ENCODE measurements at places on chromosomes 4 and X.

GRCh38 chr4:93313197-93313596, 515.4 kb upstream of the ATOH1 start:
- DNase-seq, result no peak

- DNase-seq, result no peak
Observed at GRCh38 chrX:37349221-37350033, at the start of gene PRRG1. PRRG1 (plus strand) TSS chrX:37349364; CDS start chrX:37406250, 56,886 bp downstream.

DNA sequence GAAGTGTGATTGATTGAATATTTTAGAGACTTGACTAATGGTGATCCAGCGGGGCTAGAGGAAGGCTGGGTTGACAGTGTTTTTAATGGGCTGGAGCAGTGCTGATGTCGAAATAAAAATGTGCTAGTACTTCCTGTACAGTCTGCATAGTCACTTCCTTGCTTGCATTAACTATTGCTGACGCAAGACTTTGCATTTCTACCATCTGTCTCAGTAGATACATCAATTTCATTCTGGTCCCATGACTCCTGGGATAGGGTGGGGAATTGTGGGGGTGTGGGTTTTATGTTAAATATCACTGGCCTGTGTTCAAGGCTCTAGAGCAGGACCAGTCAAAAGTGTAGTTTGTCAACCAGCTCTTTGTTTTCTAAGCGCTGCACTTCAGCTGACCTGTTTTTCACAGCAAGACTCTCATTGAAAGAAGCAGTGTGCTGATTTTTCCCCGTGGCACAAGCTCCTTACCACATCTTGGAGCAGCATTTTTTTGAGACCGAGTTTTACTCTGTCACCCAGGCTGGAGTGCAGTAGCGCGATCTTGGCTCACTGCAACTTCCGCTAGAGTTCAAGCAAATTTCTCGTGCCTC, 35.2 kb upstream of the PHEX start:
- DNase-seq, result no peak

DNA sequence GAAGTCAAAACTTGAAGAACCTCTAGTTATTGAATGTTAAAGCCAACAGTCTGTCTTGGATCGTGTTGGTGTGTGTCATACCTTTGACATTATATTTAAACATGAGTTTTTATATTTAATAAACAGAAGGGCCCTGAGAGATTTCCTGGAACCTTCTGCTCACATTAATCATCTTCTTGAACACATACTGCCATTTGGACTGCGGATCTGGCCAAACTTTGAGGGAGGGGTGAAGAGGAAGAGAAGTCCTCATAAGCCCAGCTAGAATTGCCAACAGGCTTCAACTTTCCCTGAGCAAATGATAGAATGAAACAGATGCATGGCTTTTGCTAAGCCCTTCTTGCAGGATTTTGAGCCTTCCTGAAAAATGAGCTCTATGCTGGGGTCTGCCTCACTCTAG, 27.4 kb downstream of the CCKAR start:
- no peak for DNase-seq

GRCh38 chrX:47571215-47571614, 10.2 kb downstream of the ARAF start:
- DNase-seq, result no peak

DNA sequence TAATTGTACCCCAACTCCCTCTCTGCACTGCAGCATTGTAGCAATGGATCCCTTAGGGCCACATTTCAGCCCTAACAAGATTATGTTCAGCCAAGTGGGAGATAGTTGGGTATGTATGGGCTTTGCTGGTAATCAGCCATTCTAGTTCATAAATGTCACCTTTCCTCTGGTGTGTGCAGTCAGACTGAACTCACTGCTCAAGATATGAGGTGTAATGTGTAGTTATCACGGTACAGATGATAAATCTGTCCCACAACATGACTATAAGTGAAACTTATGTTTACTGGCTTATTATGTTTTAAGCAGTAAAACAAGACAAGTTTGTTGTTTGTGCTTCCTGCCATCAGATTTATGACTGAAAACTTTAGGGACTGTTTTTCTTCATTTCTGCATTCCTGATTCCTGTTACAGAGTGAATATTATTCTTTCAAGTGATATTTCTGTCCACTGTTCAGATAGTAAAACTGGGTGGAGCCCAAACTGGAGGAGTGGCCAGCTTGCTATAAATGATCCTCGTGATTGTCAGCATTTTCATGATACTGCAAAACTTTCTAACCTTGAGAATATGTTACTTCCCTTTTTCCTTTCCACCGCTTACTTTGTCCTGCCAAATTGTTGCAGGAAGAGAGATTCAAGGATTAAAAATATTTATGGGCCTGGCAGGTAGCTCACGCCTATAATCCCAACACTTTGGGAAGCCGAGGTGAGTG, 44.9 kb downstream of the ANAPC4 start:
- DNase-seq, result peak; percentile 76

GRCh38 chr4:182175788-182176519, 67.2 kb upstream of the TENM3 start:
- no peak for DNase-seq

GRCh38 chr4:142150483-142150882, 514.1 kb downstream of the IL15 start:
- no peak for DNase-seq

DNA sequence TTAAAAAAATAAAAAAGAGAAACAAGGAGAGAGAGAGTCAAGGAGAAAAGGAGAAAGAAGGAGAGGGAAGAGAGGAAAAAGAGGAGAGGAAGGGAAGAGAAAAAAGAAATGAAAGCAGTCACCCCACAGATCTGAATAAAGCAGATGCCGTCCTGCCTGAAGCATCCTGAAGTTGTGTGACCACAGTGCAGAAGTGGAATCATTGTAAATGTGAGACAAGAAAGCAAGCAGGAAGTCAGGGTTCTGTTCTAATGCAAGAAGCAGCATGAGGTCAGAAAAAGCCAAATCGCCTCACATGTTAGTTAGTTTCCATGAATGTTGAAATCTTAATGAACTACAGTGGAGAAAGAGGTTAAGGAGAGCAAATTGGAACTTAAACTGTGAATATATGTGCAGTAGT, 692.5 kb downstream of the CENPC start:
- no peak for DNase-seq

DNA sequence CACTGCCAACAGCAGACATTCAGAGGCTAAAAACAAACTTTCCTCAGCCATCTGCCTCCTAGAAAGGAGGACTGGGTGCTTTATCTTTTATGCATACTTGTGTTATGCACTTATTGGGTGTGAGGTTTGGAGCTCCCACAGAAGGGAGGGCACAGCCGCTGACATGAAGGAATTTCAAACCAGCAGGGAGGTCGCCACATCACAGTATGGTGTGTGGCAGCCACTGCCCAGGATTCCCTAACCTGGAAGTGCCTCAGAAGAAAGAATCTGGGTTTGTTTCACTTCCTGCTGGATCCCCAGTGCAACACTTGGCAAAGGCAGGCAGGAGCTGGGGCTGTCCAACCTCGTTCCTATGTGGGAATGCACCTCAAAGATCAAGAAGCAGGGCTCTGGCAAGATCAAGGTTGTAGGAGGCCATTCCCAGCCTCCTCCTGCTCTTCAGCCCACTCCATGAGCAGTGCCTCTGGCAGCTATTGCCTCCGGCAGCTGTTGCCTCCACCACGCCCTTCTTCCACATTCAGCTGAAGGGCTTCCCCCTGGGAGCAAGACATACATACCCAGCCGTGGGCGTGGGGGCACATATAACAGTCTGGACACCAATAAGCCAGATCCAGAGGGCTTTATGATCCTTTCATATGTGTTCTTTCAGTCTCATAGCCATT, 109.0 kb upstream of the MAMLD1 start:
- no peak for DNase-seq

DNA sequence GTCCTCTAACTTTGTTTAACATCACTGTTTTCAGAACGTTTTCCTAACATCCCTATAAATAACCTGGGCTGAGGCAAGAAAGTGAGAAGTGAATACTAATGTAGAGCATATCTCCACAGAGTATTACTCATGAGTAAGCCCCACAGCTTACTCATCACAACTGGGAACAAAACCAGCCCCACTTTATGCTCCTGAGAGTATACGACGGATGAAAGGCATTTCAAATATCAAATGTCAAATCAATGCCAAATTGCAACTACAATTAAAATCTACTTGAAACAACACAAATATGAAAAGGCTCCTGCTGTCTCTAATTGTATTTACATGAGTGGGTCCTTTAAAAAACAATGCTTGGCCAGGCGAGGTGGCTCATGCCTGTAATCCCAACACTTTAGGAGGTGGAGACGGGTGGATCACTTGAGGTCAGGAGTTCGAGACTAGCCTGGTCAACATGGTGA, 41.2 kb downstream of the SH3RF1 start:
- no peak for DNase-seq

- DNase-seq, result no peak
Observed at GRCh38 chrX:23896981-23897380, 10.8 kb downstream of the APOO start.

DNA sequence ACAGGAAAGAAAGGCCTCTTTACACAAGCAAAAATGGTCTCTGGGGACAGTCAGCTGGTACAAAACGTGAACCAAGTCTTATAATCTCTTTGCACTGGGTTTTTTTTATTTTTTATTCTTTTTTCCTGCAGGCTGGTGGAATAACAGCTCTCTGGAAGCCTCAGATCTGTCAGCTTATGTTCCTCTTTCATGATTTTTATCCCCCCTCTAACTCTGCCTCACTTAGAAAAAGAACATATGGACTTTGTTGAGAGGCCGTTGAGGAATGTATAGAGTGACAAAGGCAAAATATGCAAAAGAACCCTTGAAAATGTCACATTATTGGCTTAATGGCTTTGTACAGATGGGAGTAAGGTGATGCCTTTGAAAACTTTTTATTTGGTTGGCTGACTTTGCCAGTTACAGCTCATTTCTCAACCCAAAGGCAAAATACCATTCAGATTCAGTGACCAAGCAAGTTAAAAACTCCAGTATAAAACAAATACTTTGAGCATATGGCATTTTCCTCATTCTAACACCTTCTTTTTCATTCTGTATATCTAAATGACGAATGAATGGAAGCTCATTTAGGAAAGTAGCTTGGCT, 111.1 kb downstream of the RNF150 start:
- DNase-seq, result no peak

GRCh38 chr4:132572210-132572609, 576.9 kb upstream of the PCDH10 start:
- no peak for DNase-seq

- no peak for DNase-seq
Observed at GRCh38 chrX:131365766-131366165, 76.7 kb upstream of the IGSF1 start.

GRCh38 chr4:169160825-169161224, 109.9 kb downstream of the SH3RF1 start:
- no peak for DNase-seq

DNA sequence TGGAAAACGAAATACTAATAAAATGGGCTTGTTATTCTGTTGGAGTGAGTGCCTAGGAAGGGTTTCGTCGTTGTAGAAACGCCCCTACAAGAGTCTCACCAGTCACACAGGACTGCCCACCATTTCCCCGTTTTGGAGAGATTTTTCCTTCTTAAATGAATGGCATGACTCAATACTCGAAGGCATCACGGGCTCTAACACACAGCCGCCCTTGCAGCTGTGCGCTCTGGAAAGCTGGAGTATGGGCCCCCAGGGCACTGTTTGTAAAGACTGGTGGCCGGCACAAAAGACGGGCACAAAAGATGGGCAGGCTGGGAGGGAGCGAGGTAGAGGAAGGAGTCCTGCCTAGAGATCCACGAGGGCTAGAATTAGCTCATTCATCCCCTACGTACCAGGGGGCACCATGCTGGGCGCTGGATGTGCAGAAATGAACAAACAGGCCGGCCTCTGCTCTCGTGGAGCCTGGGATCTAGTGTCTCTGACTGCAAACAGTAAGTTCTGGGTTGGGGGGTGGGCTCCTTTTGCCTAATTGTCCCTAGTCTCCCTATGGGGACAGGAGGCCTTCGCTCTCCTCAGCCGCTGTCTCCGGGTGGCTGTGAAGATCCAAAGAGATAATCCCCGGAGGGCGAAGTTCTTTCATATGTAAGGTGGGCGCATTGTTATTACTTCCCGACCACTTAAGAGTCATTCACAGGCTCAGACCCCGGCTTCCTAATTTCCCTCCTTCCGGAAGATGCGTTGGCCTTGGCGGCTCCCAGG, 1.0 kb upstream of the SFRP2 start:
- DNase-seq, result no peak

DNA sequence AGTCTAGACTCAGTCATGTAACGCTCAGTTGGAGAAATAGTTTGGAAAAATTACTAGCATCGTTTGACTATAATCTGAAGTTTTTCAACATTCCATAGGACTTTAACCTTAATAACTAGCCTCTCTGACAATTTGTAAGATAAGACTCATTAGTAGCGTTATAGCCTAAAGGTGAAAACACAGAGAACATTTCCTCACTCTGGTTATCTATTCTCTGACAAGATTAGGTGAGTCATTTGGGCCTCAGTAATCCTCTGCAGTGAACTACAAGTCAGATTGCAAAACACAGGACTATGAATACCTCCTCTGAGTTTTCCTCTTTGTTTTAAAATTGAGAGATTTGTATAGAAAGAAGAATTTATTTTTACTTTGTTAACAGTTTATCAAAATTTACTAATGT, 31.8 kb upstream of the PDLIM5 start:
- DNase-seq, result no peak

GRCh38 chr4:15164571-15164970, 162.3 kb downstream of the CPEB2 start:
- no peak for DNase-seq

- no peak for DNase-seq
Observed at GRCh38 chr4:34644579-34645115, 1599.7 kb downstream of the ARAP2 start.

DNA sequence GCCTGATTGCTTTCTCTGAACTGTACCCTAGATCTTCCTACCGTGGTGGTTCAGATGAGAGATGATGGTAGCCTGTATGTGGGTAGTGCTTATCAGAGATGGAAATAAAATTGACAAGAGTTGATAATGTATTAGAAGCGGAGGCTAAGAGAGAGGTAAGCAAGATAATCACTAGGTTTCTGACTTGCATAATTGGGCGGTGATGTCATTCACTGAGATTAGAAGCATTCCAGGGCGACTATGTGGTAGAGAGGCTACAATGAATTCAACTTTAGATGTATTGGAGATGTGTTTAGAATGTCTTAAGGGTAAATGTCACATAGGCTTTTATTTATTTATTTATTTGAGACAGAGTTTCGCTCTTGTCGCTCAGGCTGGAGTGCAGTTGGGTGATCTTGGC, 415 bp upstream of the TENM3 start:
- no peak for DNase-seq

DNA sequence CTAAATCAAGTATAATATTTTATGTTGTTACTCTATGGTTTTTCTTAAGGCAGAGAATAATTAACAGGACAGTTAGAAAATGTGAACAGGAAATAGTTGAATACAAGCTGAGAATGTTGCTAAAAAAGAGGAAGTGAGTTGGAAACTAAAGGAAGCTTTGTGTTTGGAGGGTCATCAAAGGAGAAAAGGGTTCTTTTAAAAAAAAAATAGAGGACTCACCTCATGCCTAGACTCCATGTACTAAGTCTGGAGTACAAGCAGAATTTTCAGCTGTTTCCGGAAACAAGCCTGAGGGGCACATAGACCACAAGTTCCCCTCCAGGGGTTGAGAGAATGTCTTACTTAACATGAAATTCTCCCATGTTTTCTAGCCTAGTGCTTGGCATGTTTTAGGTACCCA, 20.1 kb upstream of the MAP7D3 start:
- no peak for DNase-seq

GRCh38 chr4:54378461-54378860, 149.4 kb downstream of the PDGFRA start:
- no peak for DNase-seq
